ENCODE measurements at places on chromosomes 12 and 14.
A peak's percentile ranks its signal among the peaks of the same experiment; 100 is the strongest.

DNA sequence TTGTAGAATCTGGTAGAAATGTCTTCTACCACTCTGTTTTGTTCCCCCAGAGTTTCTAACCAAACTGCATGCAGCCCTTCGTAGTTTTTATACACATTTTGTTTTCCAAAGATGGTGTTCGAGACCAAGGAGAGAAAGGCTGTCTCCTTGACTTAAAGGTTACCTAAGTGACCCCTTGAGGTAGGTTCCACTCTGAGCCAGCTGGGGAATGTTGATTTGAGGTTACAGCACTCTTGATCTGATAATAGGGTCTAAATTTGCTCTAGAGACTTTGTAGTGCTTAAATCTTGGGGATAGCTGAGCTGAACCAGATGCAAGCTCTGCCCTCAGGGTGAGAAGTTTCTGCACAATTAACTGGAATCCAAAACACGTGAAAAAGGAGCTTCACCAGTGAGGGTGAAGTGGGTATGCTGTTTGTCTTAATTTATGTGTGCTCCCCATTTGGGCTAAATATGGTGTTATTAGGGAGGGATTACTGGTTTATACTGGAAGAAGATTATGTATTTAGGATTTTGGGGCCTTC, 3.1 kb downstream of the TMBIM6 start:
- no peak for DNase-seq

DNA sequence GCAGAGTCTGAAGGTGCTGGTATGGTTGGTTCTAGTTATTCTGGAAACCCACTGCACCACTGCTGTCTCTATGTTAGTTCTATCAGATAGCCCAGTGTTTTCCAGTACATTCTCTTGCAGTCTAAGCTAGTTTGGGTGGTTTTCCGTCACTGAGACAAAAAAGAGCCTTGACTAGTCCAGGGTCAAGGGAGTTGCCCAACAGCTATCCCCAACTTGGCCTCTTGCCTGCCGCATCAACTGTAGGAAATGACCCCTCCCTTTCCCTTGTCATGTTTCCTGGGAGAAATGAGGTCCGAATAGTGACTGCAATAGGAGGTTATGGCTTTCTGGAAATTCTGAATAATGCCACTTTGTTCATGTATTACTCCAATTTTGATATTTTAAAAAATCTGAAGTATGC, 160.4 kb downstream of the EFCAB11 start:
- no peak for DNase-seq

DNA sequence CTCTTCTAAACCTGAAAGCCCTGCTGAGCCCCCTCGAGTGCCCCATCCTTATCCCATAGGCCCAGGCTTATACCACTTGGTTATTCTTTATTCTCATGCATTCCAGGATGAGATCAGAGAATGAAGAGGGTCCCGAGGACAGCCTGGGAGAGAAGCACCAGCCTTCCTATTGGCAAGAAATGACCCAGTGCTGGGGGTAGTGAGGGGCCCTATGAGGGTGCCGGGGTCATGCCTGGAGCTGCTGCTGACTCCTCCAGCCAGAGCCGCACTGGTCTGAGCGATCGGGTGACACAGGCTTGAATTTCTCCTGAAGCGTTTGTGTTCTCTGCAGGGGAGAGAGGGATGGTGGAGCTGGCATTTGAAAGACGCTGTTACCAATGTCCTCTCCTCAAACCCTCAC, 18.1 kb downstream of the MORN3 start:
- no peak for DNase-seq

DNA sequence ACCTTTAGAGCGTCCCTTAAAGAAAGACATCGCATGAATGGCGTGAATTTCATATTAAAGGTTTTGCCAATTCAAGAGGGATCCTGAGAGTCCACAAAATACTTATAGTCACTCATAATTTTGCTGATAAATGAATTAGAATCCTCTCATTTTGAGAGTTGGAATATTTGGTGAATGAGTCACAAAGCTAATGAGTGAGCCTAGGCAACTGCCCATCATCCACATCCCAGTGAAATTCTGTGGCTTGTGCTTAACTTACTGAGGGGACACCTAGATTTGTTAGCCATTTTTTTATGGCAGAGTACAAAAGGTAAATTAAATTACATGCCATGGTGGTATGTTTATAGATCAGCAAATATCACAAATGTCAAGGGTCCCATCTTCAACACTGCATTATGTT, 12.7 kb upstream of the NOXRED1 start:
- no peak for DNase-seq

DNA sequence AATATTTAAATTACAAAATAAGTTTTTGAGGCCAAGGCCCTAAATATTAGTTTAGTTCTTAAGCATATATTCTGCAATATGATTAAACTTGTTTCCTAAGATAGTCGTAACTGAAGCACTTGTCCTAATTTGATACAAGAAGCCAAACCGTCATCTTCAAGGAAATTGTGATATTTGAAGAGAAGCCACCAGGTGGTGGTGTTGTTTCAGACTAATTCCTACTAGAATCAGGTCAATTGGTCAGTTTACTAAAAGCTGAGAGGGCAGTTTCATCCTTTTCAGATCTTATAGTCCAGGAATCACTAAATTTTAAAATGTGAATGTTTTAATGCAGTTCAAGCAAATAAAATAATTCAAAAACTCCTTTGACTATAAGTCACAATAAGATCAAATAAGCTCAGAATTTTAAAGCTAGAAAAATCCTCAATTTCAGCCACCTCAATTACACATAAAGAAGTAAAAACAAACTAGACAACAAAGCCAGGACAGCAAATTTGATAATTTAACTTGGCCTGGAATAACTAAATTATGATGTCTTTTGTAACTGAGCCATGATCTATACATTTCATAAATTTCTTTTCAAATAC, 7.1 kb upstream of the ARL1 start:
- peak; percentile 77 for DNase-seq

GRCh38 chr14:92960706-92961566, 38.0 kb downstream of the CHGA start:
- peak; percentile 17 for DNase-seq

DNA sequence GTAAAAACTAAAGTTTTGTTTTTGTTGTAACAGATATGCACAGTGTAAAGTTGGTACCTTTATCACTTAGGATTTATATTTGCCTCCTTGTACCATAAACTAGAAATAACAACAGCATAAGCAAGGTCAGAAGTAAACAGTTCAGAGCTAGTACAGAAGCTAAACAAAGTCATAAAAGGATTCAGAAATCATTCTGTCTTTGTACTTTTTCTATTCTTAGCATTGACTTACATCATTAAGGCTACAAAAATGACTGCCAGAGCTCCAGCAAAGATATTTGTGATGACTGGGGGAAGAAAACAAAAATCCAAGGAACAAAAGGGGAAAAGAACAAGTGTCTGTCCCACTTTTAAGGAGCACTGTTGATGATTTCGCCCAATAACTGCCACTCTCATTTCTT, 347.2 kb downstream of the CCDC91 start:
- no peak for DNase-seq

Measured in MCF 10A (cell line).